Activated T-cell treated with anti-CD3 and anti-CD28 coated beads for 1 hour (primary cell): ENCODE measurements at places on chromosomes 7 and 10.

DNA sequence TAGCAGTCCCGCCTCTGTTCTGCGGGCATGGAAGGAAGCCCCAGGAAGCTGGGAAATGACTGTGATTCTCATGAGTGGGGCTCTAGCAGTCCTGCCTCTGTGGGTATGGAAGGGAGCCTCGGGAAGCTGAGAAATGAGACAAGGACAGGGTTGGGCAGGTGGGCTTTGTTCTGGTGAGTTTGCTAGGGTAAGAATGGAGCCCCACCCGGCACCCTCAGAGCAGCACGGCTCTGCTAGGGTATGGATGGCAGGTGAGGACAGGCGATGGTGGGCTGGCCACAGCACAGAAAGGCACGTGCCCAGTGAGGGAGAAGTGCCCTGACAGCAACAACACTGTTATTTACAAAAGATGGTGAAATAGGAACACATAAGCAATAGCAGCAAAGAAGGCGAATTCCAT is 39.6 kb downstream of the SVIL start:
- DNase-seq: no peak

DNA sequence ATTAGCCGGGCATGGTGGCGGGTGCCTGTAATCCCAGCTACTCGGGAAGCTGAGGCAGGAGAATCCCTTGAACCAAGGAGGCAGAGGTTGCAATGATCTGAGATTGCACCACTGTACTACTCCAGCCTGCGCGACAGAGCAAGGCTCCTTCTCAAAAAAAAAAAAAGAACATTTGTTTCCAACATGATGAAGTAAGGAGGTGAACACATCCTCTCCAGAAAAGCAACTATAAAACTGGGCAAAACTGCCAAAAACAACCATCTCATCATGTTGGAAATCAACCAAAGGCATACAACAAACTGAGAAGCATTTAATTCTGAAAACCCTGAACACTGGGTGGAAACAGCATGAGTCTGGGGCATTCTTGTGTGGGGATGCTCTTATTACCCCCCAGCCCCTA is 14.3 kb downstream of the PRTFDC1 start:
- DNase-seq: no peak

GRCh38 chr10:7111561-7111960 is 299.3 kb downstream of the SFMBT2 start:
- no peak for DNase-seq

GRCh38 chr7:65239707-65240352 is 133.8 kb upstream of the ZNF92 start:
- DNase-seq: no peak

DNA sequence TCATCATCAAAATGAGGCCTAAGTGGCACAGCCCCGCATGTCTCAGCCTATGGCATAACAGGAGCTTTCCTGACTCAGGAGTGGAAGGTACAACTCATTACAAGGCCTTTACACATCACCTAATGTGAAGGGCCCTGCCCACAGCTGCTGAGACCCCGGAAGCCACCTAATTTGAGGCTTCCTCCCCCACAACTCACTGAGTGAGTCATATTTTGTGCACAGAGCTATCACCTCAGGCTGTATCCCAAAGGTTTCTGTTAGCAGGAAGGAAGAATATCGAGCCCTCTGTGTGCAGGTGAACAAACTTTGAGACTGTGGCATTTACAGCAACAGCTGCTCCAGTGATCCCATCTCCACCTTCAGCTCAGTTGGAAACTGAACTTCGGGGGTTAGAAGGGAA is 20.6 kb downstream of the HTR5A start:
- DNase-seq: no peak

GRCh38 chr10:104694074-104694473 is 53.0 kb downstream of the SORCS3 start:
- DNase-seq: no peak

DNA sequence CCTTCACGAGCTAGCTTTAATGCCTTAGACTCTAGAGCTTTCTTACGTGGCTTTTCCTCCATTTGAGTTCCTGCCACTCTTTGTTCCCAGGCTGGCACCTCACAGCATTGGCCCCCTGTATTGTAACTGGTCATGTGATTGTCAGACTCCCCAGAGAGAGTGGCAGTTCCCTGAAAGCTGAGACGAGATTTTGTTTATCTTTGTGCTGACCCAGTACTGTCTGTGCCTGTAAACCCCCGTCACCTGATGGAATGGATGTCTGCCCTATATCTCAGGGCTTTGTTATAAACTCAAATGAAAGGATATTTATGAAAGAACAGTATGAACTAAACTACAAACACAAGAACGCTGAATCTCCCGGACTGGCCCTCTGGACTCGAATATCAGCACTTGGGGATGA is 13.0 kb downstream of the NOBOX start:
- no peak for DNase-seq

- DNase-seq: peak; percentile 24
These were observed 27.1 kb downstream of the PRLHR start for GRCh38 chr10:118568327-118568848.

- no peak for DNase-seq
These were observed 635.8 kb downstream of the PARD3 start for GRCh38 chr10:34179280-34179679.

- no peak for DNase-seq
These were observed 54.2 kb downstream of the TRIL start for GRCh38 chr7:28903730-28904577.

DNA sequence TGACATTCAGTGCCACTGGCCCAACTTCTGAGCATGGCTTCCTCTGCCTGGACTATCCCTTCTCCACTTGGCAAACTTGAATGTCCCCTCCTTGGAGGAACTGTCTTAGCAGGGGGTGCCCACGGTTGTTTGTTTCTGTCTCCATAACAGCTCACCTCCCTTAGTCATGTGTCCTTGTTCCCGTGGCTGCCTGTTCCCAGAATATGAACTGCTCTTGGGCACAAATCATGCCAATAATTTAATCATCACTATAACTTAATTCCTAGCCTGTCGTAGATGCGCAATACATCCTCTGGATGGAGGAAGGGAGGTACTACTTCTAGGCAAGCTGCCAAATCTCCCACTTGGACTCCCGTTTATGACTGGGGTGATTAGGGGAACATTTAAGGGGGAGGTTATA is 173.1 kb downstream of the MYOF start:
- no peak for DNase-seq

DNA sequence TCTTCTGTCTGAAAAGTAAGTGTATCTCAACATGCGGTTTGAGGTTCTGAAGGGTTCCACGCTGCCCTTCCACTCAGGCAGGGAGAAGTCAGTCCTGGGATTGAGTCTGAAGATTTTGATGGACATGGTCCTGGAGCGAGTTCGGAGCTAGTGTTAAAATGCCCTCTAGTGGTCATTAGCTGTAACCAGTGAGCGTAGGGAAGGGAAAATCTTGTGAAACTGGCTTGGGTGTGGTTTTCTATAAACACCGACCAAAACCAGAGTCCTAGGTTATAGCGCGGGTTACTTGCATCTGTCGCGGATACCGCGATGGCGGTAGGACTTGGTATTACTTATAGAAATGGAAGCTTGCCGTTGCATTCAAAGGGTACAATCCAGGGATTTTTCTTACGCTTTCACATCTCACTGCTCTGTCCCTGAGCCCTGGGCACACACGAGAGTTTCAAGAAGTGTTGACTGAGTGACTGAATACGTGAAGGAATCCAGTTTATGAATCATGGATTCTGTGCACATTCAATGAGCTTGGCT is 348.2 kb upstream of the C7orf33 start:
- no peak for DNase-seq

- no peak for DNase-seq
These were observed 450.9 kb upstream of the VSTM2A start for GRCh38 chr7:54091322-54091721.

DNA sequence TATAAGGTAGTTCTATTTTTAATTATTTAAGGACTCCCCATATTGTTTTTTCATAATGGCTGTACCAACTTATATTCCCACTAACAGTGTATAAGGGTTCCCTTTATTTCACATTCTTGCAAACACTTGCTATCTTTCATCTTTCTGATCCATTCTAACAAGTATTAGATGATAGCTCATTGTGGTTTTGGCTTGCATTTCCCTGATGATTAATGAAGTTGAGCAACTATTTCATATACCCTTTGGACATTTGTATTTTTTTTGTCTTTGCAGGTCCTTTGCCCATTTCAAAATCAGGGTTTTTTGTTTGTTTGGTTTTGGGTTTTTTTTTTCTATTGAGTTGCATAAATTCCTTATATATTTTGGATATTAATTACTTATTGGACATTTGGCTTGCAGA is 107.2 kb downstream of the EPC1 start:
- DNase-seq: no peak

- DNase-seq: no peak
These were observed 94.8 kb downstream of the NT5C2 start for GRCh38 chr10:103098240-103098639.

GRCh38 chr10:93106631-93107072 is 33.0 kb downstream of the CYP26A1 start:
- no peak for DNase-seq

GRCh38 chr7:124779194-124779593 is 13.6 kb upstream of the GPR37 start:
- no peak for DNase-seq

DNA sequence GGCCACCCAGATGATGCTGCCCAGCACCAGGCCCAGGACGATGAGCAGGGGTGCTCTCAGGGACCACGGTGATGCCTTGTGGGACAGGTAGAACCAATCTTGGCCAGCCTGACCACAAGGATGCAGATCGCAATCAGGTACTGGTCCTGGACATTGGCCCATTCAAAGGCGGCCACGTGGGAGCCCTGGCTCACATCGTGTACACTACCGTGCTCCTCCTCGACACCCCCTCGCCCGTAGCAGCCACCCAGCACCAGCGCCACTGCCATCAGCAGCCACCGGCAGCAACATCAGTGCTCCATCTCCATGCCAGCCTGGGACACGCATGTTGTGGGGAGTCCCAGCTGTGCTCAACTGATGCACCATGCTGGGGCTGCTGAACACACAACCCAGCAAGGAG is 39.0 kb downstream of the AGAP6 start:
- DNase-seq: no peak

DNA sequence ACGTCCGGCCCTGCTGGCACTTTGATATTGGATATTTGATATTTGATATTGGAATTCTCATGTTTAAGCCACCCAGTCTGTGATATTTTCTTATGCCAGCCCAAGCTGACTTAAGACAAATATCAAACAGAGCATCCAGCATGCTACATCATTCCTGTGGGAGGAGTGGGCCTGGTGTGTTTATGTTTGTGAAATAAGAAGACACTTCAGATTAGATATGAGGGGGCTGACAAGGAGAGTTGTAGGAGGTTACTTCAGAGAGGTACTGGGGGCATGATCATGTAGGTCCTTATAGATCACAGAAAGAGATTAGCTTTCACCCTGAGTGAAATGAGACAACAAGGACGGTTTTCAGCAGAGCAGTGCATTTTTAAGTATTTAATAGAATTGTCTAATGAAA is 382.9 kb downstream of the SEMA3D start:
- no peak for DNase-seq

DNA sequence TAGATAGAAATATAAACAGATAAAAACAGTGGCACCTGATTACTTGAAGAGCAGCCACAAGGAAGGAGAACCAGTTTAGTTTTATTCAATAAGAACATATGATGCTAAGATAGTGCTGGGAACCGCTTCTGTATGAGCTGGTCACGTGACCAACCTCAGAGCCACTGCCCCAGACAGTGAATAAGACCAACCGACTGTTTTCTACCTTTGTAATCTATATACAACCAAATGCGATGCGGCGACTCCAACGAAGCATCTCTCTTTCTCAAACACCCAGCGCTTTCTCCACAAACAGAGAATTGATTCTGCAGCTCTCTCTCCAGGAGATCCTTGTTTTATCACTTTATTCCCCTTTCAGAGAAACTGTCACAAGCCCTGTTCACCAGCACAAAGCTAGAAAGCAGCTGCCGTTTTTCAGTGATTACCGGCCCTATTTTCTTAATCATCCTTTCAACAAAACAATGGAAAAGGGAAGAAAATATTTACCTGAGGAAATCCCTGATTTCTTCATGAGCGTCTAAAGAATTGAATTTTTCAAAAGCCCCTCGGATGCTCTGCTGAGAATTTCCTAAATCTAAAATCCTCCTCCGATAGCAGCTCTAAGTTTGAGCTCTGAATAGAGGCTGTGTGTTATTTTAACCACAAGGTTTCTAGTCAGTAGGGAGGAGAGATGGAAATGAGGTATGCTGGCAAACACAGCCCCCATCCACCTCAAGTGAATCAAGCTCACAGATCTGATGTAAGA is 55.7 kb upstream of the JCAD start:
- no peak for DNase-seq

- no peak for DNase-seq
These were observed 50.6 kb downstream of the ADAMTS14 start for GRCh38 chr10:70722820-70723424.

DNA sequence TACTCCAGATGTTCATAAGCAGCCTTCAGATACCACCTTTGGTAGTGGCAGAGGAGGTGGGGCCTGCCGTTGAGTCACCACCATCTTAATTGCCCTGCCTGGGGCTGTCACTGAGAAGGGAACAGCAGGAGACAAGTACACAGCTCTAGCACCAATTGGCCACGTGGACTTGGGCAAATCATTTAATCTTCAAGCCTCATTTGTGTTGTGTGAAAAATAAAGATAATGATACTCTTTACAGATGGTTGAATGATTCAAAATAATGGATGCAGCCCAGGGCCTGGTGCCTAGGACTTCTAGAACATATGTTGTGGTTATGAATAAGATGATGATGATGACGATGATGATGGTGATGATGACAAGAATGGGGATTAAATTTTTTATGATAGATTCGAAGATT is 111.9 kb upstream of the ADAM12 start:
- no peak for DNase-seq

DNA sequence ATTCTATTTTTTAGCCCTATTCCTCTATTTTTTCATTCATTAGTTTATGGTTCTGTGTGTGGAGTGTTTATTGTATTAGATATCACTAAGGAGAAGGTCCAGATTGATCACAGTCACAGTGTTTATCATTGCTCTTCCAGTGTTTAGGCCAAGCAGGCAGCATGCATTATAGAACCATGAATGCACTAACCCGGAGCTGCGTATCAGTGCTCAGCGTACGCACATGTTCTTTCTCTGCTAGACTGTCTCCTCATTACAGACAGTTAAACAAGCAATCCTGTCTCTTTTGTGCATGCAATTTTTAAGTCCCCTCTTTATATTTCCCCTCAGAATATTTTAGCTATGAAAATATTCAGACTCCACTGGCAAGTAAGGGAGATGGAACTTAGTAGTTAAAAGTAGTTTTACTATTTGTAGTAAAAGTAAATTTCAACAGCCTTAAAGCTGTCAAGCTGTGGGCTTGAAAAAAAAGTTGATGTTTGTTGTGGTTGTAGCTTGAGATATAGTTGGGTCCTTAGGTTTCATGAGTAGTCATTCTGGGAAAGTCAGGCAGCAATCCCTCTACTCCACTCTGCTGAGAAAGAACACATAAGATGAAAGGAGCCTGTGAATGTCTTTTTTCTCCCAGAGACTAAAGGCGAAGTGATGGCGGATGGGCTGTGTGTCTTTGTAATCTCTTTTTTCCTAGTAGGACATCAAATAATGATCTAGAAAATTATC is 260.4 kb downstream of the CDK14 start:
- DNase-seq: no peak

- no peak for DNase-seq
These were observed 411.0 kb upstream of the PCDH15 start for GRCh38 chr10:55212051-55212450.

- DNase-seq: peak; percentile 5
These were observed 203.7 kb downstream of the ARHGAP21 start for GRCh38 chr10:24519950-24520349.
